ENCODE measurements at places on chromosomes 2 and 18.
A peak's percentile ranks its signal among the peaks of the same experiment; 100 is the strongest.

GRCh38 chr2:239396881-239397681 lies 3.7 kb downstream of the HDAC4 start:
- DNase-seq, result peak; percentile 51

- DNase-seq, result no peak
Observed at GRCh38 chr2:182506606-182507005, 79.8 kb upstream of the PDE1A start.

GRCh38 chr2:62467475-62468321 lies 38.3 kb downstream of the TMEM17 start:
- DNase-seq, result no peak

DNA sequence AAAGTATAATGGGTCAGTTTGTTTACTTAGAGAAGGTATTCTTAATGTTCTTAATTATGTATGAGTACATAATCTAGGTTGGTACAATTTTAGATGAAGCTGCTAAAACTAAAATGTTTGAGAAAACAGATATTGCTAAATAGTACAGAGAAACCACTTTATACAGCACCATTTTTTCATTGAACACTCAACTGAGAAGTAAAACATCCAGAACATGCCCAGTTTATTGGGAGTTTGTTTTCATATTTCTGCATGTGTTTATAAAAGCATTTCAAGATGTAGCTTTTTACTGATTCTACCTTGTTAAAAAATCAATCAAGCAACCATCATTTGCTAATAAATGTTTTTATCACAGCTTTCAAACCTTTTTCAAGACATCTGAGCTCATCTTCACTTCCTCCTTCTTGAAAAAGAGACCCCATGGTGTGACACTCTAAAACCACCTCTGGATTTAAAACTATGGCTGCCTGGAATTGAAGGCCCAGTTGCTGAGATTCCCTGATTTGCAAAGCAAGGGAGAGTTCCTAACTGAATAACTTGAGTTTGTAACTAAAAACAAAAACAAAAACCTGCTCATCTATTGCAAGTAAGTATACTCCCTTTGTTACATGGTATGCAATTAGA lies 585.9 kb downstream of the ZEB2 start:
- DNase-seq, result no peak

DNA sequence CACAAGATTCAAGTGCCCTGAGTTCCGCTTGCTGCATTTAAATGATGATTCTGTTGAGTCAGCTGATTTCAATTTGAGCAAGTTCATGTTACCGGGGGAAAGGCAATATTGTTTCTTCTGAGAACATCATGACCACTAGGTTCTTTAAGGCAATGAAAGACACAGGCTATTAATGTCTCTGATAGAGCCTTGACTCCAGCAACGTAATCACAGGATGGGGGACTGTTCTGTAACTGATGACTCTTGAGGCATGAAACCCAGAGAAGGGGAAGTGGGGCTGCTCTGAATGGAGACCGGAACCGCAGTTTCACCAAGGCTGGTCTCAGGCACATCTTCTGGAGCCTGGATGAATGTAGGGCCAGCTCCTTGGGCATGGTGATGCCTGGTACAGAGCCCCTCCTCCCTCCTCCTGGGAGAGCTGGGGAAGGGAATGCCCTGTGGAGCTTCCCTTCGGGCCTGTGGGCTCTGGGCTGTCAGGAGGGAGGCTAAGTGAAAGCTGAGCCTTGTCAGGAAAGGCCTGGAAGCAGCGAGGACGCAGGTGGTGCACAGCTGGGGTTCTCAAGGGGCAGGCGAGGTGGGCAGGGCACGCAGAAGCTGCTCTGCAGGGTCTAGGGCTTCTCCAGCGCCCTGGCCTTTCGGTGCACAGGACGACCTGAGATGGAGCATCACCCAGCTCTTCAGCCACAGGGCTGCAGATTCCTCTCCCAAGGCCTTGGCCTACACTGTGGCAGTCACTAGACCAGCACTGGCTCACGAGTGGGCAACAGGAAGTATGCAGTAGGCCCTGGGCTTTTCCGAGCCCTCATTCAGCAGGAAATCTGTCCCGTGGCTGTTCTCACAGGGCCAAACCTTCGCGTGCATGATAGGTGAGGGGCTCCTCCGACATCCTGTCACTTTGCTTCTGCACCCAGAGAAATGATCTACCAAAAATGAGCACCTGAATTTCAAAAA lies 36.6 kb upstream of the PRLH start:
- DNase-seq, result no peak

GRCh38 chr2:199907008-199907714 lies 3.9 kb upstream of the C2orf69 start:
- no peak for DNase-seq

DNA sequence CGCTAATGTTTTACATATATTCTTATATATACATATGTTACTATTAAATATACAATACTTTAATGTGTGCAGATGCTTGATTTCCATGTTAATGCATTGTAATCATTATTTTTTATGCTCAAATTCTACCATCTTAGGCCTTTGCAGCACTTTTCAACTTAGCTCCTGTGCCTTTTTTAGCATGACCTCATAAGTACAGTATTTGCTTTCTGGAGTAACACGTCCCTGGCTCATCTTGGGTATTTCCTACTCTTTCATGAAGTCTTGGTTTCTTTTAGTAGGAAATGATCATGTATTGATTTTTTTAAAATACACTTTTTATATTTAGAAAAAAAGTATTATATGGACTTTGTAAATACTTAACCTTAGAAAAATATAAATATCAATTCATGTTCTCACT lies 36.5 kb downstream of the CAB39 start:
- no peak for DNase-seq

DNA sequence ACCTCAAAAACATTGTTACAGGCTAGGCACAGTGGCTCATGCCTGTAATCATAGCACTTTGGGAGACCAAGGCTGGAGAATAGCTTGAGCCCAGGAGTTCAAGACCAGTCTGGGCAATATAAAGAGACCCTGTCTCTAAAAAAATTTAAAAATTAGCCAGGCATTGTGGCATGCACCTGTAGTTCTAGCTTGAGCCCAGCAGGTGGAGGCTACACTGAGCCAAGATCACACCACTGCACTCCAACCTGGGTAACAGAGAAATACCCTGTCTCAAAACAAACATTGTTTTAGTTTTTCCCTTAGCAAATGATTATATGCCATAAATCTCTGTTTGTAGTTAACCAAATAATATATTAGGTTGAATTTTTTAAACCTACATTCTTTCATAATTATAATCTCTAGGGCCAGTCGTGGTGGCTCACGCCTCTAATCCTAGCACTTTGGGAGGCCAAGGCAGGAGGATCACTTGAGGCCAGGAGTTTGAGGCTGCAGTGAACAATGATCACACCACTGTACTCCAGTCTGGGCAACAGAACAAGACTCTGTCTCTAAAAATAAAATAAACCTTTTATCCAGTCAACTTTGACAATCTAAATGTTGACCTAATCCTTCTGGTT lies 13.3 kb upstream of the CYP20A1 start:
- no peak for DNase-seq

DNA sequence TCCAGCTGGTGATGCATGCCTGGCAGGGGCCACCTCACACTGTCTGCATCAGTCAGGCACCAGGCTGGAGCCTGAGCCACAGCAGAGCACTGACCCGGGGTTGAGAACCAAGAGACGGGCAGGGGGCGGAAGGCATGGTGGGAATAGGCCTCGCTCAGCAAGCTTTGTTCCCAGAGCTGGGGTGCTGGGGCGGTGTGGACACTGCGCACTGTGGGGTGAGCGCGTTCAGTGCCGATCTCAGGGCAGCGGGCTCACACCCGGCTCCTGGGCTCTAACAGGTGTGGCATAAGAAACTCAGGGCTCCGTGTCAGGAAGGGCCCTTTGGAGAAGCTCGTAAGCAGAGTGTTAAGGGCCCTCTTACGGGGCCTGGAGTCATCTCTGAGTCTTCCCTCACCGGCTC lies 15.7 kb downstream of the SH3RF3 start:
- no peak for DNase-seq

- no peak for DNase-seq
Observed at GRCh38 chr2:24399434-24400206, 39.3 kb upstream of the ITSN2 start.
